ENCODE measurements at places on chromosomes 11 and 22.

DNA sequence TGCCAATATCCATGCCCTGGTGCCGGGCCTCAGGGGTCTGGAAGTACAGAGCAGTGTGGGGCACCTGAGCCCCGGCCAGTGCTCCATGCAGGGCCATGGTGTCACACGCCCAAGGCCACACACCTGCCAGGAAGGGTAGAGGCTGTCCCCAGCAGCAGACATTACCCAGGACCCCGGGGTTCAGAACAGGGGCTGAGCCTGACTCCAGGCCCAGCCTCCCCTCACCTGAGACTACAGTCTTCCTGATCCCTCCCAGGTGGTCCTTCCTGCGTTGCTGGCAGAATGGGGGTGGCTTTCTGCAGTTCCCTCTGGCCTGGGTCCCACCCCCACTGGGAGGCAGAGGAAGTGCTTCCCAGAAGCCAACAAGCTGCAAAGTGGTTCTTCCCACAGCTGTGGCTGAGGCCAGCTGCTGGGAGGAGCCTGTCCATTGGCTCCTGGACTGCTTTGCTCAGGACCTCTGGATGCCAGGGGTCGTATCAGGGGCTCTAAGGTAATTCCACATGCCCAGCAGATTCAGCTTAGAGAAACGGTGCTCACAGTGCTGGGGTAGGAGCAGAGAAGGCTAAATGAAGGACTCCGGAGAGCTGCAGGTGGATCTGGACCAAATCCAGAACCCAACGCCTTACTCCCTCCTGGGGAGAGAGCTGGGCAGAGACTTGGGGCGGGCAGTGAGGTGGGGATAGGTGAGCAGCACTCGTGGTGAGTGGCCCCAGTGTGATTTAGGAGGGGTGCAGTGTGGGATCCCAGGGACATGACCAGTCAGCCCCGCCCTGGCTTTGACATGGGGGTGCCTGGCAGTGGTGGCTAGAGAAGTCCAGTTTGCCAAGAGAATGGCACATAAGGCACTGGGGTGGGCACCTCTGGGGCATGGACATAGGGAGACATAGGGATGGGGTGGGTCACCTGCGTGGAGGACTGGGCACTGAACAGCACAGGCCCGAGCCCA is 12.6 kb downstream of the TCIRG1 start:
- no peak for DNase-seq

- no peak for DNase-seq
Observed at GRCh38 chr22:19769393-19769715, 8.8 kb downstream of the TBX1 start.

GRCh38 chr11:27410272-27410671 is 47.3 kb upstream of the CCDC34 start:
- no peak for DNase-seq

- DNase-seq: no peak
Observed at GRCh38 chr11:108562746-108563581, 30.6 kb downstream of the EXPH5 start.
